ENCODE measurements at places on chromosomes 1 and 21.

DNA sequence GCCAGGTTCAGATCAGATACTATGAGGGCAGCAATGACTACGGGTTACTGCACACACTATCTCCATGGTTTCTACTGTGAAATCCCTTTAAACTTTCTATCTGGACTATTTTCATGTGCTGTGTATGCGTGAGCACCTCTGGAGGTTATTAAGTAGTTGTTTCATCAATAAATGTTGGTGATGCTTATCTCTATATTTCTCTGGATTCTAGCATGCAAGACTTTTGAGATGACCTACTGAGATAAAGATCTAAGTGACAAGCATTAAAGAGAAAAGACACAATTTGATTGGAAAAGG, 194.0 kb downstream of the NRIP1 start:
- DNase-seq = no peak

DNA sequence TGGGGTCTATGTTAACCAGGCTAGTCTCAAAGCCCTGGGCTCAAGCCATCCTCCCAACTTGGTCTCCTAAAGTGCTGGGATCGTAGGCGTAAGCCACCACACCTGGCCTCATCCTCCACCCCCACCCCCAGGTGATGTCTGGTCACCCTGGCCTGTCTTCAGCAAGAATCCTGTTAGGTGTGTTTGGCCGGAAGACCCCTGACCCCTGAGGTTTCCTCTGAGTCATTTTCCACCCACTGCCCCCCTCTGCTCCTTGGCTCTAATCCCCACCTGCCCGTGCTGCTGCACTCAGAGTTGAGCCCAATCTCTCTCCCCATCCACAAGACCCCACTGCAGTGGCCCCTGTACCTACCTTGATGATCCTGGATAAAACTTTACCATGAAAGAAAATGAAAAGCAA, 25.2 kb downstream of the SLC66A1 start:
- DNase-seq = no peak

- no peak for DNase-seq
Measured at GRCh38 chr1:168330285-168330684, 49.6 kb downstream of the TBX19 start.

DNA sequence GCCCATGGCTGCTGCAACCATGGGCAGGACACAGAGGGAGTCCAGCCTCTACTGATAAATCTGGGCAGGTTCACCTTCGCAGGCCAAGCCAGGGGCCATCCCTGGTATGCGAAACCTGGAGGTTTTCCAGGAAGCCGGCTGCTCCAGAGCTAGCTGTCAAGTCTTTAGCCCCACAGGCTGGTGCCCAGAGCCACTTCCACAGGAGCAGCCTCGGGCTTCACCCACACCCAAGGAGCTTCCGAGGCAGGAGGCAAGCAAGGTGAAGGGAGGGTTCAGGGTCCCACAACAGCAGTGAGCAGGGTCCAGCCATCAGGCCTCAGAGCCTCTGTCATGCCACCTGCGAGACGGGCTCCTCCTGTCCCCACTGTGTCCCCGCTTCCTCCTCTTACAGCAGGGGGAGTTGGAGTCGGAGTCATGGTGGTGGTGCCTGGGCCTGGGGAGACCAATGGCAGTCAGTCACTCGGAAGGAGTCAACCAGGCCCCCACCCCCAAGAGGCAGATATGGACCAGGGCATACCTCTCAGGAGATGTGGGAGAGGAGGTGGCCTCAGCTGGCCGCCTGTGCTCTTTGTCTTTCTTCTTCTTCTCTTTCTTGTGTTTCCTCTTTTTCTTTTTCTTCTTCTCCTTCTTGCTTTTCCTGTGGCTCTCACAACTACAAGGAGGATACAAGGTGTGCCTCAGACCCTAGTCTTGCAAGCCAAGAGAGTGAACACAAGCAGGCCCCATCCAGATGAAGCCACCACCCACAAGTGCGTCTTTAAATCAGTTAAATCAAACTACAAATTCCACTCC, 2.1 kb downstream of the C1orf35 start:
- no peak for DNase-seq

- no peak for DNase-seq
Measured at GRCh38 chr1:154495496-154496273, 6.3 kb upstream of the TDRD10 start.

GRCh38 chr1:40096977-40097782, at the start of gene PPT1:
PPT1 (minus strand) TSS chr1:40097252; CDS start chr1:40097238, 14 bp downstream.
- peak; percentile 86 for DNase-seq

DNA sequence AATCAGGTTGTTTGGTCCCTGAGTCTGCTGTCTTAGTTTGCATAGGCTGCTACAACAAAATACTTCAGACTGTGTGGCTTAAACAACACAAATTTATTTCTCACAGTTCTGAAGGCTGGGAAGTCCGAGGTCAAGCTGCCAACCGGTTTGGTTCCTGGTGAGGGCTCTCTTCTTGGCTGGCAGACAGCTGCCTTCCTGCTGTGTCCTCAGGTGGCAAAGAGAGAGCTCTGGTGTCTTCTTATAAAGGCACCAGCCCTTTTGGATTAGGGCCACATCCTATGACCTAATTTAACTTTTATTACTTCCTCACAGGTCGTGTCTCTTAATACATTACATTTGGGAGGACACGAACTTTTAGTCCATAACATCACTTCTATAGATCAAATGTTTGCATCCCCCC, 89.6 kb upstream of the CD34 start:
- no peak for DNase-seq

GRCh38 chr1:2850502-2850901, 49.0 kb upstream of the TTC34 start:
- DNase-seq = no peak

DNA sequence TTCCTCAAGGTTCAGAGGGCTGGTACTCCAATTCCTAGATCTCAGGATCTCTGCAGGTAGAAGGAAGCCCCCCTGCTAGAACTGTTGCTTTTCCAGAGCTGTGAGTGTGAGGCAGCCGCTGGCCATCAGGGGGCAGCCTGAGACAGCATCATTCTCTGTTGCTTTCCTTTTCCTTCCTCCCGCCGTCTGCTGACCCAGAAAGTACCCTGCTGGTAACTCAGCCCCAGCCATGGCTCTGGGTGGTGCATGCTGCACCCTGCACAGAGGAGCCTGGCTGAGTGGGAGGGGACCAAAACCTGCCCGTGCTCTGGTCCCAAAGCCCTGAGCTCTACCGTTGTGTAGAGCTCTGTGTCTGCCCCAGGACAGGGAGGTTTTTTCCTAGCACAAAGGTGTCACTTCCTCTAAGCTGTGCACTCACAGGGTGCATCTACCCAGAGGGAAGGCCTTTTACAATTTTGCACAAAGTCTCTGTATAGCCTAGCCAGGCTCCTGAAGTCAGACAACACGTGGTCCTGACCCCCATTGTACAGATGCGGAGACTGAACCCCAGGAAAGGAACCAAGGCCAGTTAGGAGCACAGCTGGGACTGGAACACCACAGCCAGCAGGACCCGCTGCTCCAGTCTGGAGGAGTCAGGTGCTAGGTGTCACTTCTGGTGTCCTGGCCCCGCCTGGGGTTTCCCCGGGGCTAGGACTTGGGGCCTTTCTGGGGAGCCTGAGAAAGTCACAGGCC, 5.6 kb upstream of the FAM131C start:
- peak; percentile 72 for DNase-seq

DNA sequence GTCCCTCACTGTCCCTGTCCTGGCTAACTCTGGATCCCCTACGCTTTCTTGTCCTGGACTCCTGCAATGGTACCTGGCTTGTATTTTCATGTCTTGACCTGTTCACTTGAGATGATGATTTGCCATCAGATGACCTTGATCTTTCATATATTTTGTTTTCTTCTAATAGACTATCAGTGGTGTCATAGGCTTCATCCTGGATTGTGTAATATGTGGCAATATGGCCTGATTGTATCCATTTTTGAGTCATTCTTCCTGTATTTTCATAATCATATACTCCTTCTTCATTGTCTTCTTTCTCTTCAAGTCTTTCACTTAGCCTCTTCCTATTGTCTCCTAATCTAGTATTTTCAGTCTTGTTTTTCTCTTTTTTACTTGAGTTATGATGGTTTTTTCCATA, 11.1 kb downstream of the FLG start:
- DNase-seq = no peak

GRCh38 chr1:151419819-151420218, 20.4 kb downstream of the PSMB4 start:
- no peak for DNase-seq

GRCh38 chr1:115951560-115951959, 24.8 kb upstream of the SLC22A15 start:
- no peak for DNase-seq

GRCh38 chr1:161987872-161988271, 35.8 kb downstream of the OLFML2B start:
- DNase-seq = no peak

GRCh38 chr1:244326757-244327156, 125.0 kb downstream of the ADSS2 start:
- peak; percentile 82 for DNase-seq

GRCh38 chr1:195332102-195332501, 1276.1 kb downstream of the KCNT2 start:
- DNase-seq = no peak

DNA sequence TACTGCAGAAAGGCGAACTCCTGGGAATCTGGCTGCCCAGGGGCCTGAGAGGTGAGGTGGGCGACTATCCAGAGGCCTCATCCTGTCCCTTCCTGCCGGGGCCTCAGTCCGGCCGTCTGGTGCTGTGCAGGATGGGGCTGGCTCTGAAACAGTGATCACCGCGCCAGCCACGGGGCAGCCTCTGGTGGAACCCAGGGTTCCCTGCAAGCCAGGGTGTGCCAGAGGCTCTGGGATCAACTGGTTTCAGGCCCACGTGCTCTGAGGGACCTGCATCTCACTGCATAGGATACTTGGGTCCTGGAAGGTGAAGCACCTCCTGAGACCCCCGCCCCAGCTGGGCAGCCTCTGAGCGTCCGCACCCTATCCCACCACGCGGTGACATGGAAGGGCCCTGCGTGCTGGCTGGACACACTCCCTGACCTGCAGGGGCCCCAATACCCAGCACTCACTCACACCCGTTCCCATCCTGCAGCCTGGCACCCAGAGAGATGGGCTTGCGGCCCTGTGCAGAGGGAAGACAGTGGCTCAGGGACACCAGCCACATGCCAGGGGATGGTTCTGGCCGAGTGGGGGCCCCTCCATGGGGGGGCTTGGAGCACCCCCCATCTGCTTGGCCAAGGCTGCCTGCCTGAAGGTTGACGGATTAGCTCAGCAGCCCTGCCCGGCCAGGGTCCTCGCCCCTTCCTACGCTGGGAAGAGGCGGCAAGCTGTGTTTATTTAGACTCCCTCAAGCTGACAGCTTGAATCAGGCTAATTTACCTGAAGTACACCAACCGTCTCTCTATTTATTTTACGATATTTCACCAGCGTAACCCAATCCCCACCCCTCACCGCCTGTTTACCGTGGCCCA, 64.3 kb upstream of the TTC34 start:
- DNase-seq = peak; percentile 90

GRCh38 chr1:182384387-182384960, 7.1 kb downstream of the GLUL start:
- DNase-seq = no peak

DNA sequence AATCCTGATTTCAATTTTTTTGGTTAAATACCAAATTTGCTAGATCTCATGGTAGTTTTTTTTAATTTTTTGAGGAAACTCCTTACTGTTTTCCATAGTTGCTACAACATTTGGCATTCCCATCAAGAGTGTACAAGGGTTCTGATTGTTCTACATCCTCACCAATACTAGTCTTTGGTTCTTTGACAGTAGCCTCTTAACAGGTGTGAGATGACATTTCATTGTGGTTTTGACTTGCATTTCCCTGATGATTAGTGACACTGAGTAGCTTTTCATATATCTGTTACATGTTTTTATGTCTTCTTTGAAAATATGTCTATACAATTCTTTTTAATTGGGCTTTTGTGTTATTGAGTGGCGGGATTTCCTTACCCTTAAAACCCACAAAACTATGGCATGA, 20.9 kb upstream of the RGS13 start:
- no peak for DNase-seq

GRCh38 chr1:186275822-186276221, 99.2 kb downstream of the TPR start:
- DNase-seq = no peak

DNA sequence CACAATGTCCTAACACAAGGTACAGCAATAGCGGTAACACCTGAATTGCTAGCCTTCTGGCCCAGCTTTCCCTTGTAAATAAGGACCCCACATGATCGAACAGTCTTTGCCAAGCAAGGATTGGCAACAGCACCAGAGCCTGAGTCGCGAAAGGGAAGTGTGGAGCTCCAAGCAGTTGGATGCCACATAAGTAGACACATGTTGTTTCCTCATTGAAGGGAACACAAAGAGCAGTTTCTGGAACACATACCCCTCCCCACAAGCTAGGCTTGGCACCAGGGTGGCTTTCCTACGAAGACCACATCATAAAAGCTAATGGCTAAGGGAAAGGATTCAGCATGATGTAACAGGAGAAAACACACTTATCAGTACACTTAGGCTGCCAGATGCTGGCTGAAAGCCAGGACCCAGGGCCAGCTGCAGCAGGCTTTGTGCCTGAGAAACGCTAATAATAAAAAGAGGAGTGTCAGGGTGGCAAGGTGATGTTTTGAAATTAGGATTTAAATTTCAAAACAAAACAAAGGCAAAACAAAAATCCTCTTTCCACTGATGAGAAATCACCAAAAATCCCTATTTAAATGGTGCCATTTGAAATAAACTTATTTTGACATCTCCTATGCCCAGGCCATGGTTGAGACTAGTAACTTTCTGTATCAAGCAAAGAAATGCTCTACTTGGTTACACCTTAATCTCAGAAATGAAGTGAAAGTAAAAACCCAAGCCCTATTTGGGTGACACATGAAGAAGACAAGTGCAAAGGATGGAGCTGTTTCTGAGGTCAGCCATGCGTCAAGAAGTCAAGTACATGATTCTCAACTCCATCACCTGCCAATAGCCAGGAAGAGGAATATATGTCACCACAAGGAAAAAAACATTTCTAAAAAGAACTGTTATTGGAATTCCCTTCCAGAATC, 11.9 kb upstream of the CPLANE2 start:
- DNase-seq = peak; percentile 93

GRCh38 chr1:165560883-165561656, 17.3 kb downstream of the LRRC52 start:
- peak; percentile 49 for DNase-seq

GRCh38 chr1:201426479-201427310, 5.2 kb upstream of the TNNI1 start:
- DNase-seq = peak; percentile 42

- DNase-seq = peak; percentile 73
Measured at GRCh38 chr1:198903203-198903602, 264.4 kb downstream of the PTPRC start.

DNA sequence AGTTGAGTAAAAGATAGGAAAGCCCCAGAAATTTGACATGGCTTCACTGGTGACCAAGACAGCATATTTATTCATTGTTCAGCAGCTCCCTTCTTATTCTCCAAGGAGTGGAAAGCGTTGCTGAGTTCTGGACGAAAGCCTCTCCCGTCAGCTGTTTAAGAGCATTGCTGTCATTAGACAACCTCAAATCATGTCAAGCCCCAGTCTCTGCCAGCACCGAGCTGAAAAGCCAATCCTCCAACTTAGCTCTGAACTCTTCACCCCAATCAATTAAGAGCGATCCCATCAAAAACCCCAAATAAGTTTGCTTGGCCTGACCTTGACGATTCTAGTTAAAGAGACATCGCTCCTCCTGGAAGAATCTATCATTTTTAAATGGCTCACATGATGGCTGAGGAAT, 110.8 kb downstream of the PLPP3 start:
- no peak for DNase-seq

Data from NCI-H69 (cell line).